ENCODE measurements at places on chromosomes 7 and 10. TPM values are rescaled to one million over a fixed set of nuclear protein-coding genes. Genes with fewer than 3 reads are reported as not detected.

The ZNF736 gene
- total RNA-seq, result 2.9 TPM

The CASP2 gene
- 17.0 TPM for total RNA-seq

The ZWINT gene
- 1.5 TPM for total RNA-seq

GRCh38 chr7:87003872-87004798, 55.3 kb downstream of the ELAPOR2 start:
- no peak for DNase-seq

DNA sequence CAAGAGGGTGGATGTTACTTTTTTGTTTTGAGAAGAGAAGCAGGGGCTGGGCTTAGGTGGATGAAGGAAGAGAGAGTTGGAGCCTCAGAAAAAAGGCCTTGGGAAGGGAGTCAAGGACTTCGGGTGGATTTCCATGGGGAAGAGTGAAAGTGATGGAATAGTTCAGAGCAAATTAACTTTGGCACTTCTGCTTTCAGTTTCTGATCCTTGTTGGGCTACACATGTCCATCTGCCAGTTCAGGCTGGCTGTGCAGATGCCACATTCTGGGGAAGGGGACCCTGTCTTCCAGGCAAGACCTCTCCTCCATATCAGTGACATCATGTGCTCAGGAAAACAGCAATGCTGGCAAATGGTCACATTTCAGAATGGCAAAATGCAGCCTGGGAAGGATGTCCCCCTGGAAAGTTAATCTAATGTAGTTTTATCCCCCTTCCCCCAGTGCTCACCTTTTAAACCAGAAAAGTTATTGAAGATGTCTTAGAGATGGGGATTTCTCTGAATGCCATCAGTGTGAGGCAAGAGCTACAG, 86.0 kb downstream of the WDFY4 start:
- DNase-seq, result no peak

- no peak for DNase-seq
Measured at GRCh38 chr10:1553951-1554350, 183.4 kb downstream of the ADARB2 start.

DNA sequence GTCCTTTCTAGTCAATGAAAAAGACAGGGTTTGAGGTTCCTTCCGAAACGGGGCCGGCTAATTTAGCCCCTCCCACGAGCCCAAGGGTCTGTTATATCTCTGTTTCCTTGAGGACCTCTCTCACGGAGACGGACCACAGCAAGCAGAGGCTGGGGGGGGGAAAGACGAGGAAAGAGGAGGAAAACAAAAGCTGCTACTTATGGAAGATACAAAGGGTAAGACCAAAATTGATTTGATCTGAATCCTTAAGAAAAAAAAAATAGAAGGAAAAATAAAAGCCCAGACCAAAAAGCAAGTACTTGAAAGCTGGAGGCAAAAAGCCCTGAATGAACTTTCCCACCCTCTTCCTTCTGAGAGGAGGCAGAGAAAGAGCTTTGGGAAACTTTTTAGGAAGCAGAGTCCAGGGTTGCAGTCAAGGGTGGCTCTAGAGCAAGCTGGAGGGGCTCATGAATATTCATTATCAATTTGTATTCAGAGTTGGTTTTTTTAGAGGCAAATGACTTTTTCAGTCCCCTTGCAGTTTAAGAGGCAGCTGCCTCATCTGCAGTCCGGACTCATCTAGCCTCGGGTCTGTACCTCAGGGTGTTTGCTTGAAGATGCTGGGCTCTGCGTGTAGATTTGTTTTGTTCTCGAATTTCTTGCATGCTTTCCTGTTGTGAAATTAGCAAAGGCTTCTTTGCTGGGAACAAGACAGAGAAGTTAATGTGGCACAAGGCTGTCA, at the start of gene ENTPD1:
ENTPD1 (plus strand) TSS at position 123 of the 721 bp plus-strand sequence; CDS start at position 200, 77 bp downstream.
- no peak for DNase-seq

GRCh38 chr7:128362670-128363069, 1.2 kb upstream of the PRRT4 start:
- no peak for DNase-seq
